ENCODE measurements at places on chromosomes 3 and 15.

- DNase-seq = no peak
Measured at GRCh38 chr3:177351757-177352158, 154.5 kb upstream of the TBL1XR1 start.

- DNase-seq = no peak
Measured at GRCh38 chr15:76099388-76099787, 39.6 kb downstream of the TMEM266 start.

DNA sequence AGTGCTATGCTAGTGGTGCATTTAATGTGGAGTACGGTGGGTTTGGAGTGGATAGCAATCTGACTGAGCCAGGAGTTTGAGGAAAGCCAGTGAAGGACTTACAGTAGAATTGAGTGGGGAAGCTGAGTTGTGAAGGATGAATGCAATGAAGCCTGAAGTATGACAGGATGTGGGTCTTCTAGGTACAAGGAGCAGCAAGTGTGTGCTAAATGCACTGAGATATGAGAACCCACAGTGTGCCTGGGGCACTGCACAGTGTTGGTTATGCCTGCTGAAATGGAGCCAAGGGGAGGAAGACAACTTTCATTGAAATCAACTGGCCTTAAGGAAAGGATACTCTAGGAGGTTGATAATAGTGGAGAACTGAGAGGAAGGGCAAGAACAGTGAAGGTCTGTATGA is 105.5 kb upstream of the MRPL3 start:
- no peak for DNase-seq

DNA sequence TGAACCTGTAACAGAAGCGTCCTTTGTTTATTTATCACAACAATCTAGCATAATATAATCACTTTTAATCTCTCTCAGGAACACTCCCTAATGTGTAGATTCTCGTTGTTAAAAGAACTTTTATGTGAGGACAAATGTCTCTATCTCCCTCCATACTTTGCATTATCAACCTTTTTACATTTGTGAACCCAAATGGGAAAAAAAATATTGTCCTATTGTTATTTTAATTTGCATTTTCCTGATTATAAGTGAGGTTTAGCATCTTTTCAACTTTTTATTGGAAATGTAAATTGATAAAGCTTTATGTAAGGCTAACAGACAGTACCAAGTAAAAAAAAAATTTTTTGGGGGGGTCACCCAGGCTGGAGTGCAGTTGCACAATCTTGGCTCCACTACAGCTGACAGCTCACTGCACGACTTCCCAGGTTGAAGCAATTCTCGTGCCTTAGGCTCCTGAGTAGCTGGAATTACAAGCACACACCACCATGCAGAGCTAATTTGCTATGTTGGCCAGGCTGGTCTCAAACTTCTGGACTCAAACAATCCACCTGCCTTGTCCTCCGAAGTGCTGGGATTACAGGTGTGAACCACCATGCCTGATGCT is 33.0 kb upstream of the DENND4A start:
- DNase-seq = no peak

DNA sequence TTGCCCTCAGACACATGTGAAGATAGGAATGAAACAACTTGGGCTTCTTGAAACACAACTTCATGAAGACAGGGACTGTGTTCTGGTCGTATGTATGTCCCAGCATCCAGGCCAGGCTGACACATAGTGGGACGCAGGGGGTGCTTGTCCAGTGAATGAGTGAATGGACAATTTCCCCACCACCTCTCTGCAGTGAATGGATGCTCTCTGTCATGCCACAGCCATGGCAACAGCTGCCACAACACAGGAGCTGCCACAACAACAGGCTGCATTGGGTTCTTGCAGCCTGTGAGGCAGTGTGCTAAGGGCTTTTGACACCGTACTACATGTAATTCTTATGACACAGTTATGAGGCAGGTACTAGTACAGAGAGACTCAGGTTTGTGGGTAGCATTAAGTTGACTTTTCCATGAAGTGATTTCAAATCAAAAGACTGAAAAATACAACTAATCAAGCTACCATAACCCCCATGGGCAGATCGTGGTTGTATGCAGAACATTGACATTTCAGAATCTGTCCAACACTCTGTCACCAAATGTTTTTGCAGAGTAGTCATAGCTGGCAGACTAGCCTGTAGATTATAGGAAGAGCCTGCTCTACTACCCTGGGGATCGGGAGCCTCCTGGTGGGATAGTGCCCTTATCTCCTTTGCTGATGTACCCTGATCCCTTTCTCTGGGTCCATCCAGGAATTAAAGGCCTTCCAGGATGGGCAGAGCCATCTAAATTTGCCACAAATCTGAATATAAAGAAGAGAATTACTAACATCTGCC is 40.8 kb downstream of the CLSTN2 start:
- no peak for DNase-seq

GRCh38 chr3:14147066-14147435 is 22.2 kb downstream of the TMEM43 start:
- no peak for DNase-seq

DNA sequence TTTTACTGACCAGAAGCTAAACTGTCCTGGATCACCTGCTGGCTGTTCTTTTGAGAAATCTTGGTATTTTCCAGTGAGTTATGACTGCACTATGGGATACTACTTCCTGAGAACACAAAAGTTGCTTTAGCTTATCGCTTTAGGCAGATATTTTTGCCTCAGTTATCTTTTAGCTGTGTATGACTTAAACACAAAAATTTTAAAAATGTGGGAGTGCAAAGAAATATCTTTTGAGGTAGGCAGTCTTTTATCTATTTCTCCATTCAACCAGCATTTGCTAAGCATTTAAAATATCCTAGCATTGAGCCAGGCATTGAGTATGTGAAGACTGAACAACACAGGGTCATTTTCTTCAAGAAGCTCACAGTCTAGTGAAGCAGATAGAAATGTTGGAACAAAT is 981.9 kb downstream of the FHIT start:
- DNase-seq = no peak

DNA sequence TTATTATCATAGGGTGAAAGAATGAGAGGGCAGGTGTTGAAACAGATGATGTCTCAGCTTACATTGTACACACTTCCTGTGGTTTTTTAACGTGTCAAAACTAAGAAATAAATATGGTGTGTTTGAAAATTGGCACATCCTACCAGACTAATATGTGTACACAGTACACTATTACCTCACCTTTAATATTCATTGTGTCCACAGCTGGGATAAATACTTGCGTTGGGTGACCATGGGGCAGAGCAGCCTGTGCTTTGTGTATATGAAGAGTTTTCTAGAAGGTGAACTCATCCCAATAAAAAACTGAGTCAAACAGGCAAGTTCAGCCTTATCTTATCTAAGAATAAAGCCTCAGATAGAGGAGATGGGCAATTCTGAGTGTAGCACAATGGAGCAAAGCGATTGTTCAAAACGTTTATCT is 17.3 kb downstream of the SUCNR1 start:
- no peak for DNase-seq

DNA sequence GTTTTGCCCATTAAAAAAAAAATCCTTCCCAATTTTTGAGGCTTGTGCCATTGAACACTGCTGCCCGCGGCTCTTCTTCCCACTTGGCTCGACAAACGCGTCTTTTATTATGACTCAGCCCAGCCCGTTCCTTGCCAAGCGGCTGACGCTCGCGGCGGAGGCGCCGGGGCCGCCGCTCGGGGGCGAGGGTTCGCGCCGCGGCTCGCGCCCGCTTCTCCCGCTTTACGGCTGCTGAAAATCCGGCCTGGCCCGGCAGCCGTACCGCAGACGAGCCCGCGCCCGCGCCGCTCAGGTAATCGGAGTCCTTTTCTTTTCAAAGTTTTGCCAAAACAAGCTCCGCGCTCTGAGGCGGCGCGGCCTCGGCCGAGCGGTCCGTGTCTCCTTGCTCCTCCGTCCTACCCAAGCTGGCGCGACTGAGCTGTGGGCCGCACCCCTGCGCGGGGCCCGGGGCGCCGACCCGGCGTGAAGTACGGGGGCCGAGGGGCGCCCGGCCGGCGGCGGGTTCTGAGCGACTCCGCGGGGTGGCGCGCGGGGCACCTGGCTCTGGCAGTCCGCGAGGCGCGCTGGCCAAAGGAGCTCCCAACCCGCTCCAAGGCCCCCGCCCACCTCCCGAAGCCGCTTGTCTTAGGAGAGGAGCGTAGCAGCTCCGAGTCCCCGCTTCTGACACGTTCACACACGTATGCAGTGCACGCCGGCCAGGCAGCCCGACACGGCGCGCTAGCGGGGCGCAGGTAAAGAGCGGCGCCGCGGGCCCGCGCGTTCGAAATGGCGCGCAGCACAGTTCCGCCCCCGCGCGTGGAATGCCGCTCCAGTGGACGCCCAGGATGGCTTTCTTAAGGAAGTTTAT is 418.2 kb upstream of the NAALADL2 start:
- no peak for DNase-seq

DNA sequence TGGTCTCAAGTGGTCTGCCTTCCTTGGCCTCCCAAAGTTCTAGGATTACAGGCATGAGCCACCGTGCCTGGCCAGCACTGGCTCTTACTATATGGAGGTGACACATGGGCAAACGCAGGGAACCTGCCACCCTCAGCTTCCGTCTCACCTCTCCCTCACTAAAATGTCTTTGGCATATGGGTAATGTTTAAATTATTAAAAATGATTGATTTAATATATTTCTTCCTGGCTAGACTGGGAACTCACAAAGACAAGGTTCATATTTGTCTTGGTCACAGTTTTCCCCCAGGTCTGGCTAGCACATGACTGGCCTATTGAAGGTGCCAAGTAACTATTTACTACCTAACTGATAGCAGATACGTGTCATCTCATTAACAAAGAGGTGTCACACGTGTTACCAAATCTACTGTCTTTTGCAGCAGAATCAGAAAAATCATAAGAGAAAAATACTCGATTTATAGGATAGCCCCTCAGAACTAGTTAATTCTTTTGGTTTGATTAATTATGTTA is 48.2 kb downstream of the SYNM start:
- DNase-seq = no peak

DNA sequence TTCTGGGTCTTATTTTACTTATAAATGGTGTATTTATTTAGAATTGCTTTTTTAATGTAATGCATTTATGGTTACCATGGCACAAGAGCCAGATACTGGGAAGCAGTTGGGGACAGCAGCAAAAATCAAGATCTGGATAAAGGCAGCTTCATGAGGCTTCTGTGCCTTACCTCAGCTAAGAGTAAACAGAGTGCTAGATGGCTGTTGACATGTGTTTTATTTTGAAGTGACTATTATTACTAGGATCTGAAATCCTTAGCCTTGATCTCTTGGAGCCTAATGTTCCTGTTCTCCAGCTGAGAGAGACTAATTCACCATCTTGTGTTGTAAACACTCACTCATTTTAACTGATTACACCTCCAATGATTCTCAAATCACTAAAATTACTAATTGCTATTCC is 317.8 kb downstream of the LPP start:
- DNase-seq = no peak

GRCh38 chr3:52721730-52722008 is 15.8 kb downstream of the SPCS1 start:
- no peak for DNase-seq

DNA sequence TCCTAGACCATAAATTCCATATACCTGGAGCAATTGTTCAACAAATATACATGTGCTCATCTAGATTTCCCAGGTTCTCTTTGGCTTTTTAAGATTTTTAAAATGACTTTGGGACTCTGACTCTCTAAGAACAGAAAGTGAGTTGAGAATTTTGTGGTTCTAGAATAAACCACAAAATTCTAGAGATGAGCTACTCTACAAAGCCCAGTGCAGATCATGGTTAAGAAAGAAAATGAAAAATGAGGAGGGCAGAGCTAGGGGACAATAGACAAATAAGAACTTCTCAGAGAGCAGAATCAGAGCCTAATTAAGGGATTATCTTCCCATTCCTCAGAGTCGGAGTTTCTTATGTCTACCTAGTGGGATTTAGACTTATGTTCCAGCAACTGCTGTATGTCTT is 694.7 kb downstream of the ZNF385D start:
- no peak for DNase-seq

GRCh38 chr3:69750549-69750948 is 11.3 kb downstream of the MITF start:
- no peak for DNase-seq

DNA sequence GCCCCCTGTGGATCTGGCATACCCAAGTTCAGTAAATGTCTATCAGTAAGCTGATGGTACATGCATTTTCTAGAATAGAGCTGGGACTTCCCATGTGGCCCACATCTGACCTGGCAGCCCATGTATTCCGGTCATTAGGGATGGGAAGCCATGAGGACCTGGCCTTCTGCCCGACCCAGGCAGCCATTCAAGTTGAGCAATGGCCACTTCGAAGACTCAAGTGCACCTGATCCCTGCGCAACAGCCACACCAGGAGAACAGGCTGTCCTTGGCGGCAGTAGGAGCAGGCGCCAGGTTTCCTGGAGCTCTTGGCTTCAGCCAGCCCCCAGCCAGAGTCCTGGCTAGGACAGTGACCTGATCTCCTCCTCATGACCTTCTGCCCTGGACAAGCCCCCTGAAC is 14.6 kb downstream of the HEMK1 start:
- no peak for DNase-seq

- peak; percentile 76 for DNase-seq
Measured at GRCh38 chr3:136194409-136195257, 1.5 kb downstream of the MSL2 start.

- DNase-seq = no peak
Measured at GRCh38 chr3:53806182-53807116, 39.8 kb downstream of the CHDH start.

- DNase-seq = no peak
Measured at GRCh38 chr15:61621146-61621545, 392.0 kb upstream of the RORA start.

DNA sequence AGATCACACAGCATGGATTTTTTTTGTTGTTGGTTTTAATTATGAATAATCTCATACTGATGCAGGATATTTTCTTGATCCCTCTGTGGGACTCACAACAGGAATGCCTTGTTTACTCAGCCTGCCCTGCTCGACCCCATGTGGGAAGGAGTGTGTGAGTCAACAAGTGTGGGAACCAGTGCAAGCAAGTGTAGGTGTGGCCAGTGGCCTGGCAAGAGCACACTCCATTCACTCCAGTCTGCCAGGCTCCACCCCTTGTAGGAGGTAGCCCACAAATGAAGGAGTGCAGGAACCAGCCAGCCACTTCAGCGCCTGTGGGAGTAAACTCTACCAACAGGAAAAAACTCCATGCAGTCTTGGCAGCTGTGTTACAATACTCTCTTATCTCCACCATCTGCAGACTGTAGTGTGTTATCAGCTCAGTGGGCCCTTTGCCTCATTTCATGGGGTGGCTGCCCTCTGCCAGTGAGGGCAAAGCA is 393.6 kb downstream of the OTOL1 start:
- no peak for DNase-seq
